Fibroblast of the conjunctiva (primary cell): ENCODE measurements at places on chromosomes 1 and 21.

GRCh38 chr1:11967028-11967547, 13.2 kb upstream of the MFN2 start:
- DNase-seq, result no peak

DNA sequence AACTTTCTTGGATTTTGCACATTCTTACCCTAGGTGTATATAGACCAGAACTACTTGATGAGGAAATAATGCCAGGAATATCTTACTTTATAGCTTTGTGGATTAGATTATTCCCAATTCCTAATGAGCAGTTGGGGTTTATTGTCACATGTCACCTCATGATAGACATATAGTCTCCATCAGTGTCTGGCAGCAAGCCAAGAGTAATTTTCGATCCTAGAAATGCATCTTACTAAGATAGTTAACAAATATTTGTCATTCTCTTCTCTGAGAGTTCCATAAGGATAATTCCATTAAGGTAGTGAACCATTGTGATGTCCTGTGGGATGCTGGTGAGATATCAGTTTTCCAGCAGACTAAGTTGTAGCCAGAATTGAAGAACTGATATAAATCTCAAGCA, 1282.9 kb upstream of the B3GALT2 start:
- DNase-seq, result no peak

DNA sequence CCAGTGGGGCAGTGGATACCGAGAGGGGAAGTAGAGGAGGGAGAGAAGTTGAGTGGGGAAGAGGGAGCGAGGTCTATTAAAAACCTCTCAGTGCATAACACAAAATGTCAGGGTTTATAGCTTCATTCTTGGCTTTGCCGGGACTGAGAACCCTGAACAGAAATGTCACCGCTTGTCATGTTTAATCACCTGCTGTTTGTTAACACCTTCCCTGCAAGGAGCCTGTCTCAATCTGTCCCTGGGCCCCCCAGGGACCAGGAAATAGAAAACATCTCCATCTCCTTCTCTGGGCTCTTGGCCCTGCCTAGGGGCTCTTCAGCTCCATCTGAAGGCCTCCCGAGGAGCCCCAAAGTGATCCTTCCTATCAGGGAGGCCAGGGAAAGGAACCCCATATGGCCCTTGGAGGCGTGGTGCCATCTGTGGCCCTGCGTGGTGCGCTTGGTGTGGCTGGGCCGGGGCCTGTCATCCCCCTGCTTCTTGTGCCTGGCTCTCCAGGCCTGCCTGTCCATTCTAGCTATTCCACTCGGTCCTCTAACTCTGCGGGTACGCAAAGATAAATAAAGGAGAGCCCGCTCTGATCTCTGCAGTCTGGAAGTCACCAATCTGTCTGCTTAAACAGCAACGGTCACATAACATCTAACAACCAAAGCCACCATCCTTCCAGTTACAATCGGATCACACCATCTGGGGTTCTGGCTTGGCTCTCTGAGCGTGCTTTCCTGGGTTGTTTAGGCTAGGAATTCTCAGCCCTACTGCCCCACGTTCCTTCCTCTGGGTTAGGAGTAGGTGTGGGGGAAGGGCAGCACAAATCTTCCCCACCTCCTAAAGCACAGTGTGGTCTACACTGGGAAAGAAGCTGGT, 113.8 kb downstream of the CASZ1 start:
- no peak for DNase-seq

GRCh38 chr1:75950176-75950575, 18.0 kb upstream of the ASB17 start:
- DNase-seq, result no peak

- DNase-seq, result no peak
Measured at GRCh38 chr1:205237526-205238484, 10.1 kb downstream of the TMCC2 start.

DNA sequence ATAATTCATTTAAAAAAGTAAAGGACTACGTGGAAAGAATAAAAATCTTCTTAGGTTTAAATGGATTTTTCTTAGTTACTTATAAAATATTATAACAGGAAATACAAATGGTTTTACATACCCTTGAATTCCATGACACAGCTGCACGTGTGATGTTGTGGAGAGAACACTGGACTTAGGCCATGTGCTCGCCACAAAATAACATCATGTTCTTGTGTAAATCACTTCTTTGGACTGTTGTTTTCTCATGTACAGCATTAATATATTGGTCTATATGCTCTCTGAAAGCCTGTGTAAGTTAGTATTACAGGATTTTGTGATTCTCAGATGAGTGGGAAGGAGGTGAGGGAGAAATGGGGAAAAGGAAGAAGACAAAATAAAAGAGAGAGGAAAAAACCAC, 228.2 kb downstream of the DNM3 start:
- peak; percentile 5 for DNase-seq

DNA sequence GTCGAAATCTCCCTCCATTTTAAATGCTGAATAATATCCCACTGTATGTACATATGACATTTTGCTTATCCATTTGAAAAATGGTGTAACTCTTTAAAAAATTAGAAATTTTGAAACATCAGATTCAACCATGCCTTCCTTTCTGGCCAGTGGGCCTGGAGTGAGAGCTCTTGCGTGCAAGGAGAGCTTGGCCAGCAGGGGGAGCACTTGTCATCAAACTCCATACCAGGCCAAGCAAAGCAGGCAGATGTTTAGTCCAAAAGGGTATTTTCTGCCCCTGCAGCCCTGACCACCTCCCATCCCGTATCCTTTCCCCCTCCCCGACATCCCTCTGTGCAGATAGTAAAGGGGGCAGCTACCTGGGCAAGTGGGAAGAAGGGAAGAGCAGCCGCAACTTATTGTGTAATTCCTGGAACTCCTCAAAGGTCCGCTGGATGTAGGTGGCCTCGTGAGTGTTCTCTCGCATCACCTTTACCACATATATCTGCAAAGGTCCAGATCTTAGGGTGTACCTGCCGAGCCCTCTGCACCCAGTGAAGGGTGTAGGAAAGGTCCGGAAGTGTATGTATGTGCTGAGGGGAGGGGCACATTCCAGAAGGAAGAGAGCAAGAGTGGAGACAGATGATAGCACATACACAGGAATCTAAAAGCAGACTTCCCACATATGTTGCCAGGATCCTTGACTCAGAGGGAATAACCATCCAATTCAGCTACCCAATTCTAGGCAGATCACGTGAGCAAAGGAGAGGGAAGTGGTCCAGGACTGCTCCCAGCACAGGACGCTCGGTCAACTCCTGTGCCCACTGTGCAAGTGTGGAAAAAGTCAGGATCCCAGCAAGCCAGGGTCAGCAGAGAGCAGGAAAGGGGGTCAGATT, 19.9 kb upstream of the PPP1R15B start:
- DNase-seq, result peak; percentile 75

DNA sequence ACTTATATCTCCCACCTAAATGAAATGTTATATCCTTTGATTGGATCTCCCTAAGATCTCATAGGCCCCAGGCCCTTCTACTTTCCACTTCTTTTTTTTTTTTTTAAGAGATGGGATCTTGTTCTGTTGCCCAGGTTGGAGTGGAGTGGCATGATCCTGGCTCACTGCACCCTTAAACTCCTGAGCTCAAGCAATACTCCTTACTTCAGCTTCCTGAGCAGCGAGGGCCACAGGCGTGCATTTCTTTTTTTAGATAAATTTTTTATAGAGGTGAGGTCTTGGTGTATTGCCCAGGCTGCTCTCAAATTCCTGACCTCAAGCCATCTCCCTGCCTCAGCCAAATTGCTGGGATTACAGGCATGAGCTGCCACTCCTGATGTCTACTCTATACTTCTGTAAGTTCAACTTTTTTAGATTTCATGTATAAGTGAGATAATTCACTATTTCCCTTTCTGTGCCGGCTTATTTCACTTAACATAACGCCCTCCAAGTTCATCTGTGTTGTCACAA, 987.5 kb upstream of the NCAM2 start:
- no peak for DNase-seq

- DNase-seq, result no peak
Measured at GRCh38 chr1:20105856-20106255, 13.5 kb downstream of the PLA2G2D start.

- DNase-seq, result no peak
Measured at GRCh38 chr1:208653426-208653825, 409.2 kb upstream of the PLXNA2 start.

DNA sequence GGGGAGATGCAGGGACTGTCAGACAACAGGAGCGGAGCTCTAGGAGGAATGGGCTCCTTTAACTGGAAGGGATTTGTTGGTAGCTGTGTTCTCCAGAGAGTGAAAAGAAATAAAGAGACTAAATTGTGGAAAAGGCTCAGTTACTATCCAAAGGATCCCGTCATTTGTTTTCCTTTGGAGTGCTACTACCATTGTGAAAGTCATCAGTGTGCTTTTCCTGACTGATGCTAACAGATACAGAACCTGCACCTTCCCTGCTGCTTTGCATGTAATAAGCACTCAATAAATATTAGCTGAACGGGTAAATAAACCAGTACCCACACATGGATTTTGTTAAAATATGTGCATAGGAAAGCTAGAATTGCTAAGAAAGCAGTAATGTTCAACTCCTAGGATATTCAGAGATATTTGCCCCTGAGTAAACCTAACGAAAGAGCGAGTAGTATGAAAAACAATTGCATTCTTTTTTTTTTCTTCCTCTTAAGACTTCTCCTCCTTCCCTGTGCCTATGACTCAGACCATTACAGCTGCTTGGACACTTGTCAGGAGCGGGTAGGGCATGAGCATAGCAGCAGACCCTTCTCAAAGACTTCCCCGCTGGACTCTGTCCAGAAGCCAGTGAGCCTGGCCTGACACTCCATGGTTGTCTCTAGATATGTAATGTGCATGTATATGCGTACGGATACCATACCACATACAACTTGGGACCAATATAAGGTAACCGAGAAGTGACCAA, 41.7 kb downstream of the PTGFRN start:
- peak; percentile 59 for DNase-seq

GRCh38 chr1:100736324-100736723, 16.8 kb downstream of the VCAM1 start:
- peak; percentile 8 for DNase-seq

DNA sequence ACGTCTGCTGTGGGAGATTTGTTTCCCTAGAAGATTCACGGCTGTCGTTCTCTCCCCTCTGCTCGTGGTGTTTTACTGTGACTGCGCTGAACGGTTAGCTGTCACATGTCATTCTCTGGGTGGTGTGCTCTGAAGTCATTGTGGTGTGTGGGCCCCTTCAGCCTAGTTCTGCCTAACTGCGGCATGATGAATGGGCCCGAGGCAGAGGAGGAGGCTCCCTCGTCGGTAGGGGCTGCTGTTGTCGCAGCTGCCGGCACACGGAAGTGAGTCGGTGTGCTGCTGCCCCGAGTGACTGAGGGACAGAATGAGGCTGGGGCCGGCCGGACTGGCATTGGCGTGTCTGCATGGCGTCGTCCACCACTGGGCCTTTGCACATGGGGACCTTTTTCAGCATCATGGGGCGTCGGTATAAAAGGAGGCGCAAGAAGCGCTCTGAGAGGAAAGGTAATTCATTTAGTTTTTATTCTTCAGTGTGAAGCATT, 77.9 kb downstream of the ADARB1 start:
- DNase-seq, result no peak

DNA sequence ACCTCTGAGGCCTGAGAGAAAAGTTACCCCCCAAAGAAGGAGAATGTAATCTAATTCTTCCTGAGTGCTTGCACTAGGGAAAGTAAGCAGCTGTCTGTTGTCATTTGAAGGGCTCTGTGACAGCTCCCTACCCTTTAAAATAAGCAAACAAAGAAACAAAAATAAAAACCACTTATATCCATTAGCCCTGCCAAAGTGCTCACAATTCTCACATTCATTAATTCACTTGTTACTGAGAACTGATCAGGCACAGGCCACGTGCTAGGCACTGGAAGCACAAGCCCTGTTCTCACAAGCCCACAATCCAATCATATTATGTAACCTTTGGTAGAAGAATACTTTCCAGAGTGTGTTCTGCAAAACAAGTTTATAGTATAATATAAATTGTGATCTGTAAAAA, 199.4 kb downstream of the ZC3H11B start:
- DNase-seq, result no peak

DNA sequence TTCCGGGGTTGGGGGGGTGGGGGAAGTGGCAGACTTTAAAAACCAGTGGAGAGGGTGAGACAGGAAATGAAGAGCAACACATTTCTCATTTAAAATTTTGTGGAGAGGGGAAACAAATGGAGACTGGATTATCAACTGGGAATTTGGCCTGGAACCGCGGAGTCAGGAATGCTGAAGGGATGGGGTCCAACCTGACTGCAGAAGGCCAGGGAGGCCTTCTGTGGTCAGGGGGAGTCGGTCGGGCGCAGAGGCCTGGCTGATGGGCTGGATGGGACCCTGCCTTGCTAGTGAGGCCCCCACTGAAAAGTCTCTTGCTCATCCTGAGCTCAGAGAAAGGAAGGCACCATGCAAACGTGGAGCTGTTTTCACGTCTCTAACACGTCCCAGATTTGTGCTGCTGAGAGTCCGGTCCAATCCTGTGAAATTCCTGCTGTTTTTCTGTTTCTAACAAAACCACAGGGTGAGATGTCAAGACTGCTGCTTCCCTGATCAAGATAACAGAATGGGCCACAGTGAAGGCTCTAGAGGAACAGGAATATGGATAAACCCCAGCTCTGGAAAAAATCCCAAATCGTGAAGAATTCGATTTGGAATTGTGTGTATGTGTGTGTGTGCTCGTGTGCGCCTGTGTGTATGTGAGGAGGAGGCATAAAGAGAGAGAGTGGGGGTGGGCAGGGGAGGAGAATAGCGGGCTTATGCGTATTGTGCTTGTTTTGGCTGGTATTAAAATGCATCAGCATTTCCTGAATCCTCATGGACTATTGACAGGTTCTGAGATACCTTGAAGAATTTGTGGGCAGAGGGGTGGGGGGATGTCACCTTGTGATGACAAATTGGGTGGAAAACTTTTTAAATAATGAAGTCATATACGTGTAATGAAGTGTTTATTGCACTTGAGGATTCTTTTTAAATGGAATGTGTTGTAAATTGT, 117.4 kb downstream of the NGF start:
- no peak for DNase-seq

- no peak for DNase-seq
Measured at GRCh38 chr1:54405898-54406293, 298 bp downstream of the SSBP3 start.

DNA sequence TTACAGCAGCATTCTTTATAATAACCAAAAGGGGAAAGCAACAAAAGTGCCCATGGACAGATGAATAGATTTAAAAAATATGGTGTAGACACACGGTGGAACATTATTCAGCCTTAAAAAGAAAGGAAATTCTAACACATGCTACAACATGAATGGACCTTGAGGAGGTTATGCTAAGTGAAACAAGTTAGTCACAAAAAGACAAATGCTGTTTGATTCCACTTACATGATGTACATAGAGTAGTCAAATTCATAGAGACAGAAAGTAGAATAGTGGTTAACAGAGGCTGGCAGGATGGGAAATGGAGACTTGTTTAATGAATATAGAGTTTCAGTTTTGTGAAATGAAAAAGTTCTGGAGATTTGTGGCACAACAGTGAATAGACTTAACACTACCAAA, 151.4 kb downstream of the CYYR1 start:
- DNase-seq, result no peak

GRCh38 chr1:116404699-116405098, 31.7 kb downstream of the ATP1A1 start:
- no peak for DNase-seq

GRCh38 chr1:231800108-231800507, 173.5 kb downstream of the DISC1 start:
- no peak for DNase-seq

GRCh38 chr1:162215902-162216301, 146.4 kb downstream of the NOS1AP start:
- DNase-seq, result no peak
